ENCODE measurements at places on chromosomes 3 and 15.

DNA sequence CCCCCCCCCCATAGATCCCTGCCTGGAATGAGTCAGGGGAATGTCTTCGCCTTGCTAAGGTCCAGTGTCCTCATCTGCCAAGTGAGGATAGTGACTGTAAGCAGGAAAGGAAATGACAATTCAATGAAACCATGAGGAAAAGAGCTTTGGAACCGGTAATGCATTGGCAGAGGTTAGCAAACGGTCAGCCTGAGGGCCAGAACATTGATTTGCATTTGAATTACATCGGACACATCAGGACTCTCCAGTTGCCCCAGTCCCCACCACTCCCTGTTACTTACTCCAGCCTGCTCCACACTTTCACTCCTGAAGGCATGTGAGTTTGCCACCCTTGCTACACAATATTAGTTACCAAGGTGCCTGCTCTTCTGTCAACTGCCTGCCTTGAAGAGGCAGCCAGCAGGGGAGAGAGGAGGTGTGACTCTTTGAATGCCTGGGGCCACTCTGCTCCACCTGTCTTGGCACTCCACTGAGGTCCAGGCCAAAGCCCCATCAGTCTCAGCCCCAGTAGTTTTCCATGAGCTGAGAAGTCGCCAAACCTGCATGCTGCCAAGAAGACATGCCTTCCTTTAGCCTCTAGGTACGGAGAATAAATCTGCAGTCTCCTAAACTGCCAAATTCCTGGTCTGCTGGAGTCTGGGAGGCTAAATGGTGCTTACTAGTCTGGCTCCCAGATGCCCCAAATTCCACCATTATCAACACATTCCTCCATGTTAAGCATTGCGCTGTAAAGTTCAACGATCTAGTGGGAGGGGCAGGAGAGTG, 191.7 kb upstream of the TLE3 start:
- DNase-seq = no peak

DNA sequence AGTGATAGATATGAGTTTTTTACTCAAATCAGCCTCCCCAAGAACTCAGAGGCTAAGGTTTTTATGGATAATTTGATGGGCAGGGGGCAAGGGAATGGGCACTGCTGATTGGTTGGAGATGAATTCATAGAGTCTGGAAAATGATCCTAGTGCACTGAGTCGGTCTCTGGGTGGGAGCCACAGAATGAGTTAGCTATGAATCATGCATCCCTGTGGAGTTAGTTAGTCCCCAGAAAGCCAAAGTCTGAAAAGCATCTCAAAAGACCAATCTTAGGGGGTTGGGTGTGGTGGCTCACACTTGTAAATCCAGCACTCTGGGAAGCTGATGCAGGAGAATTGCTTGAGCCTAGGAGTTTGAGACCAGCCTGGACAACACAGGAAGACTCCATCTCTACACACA, 516.1 kb downstream of the AGBL1 start:
- no peak for DNase-seq

GRCh38 chr3:125552401-125552800, 32.4 kb upstream of the SNX4 start:
- DNase-seq = no peak

- DNase-seq = peak; percentile 14
These were observed 401 bp downstream of the SEC11A start for GRCh38 chr15:84715441-84716035.

DNA sequence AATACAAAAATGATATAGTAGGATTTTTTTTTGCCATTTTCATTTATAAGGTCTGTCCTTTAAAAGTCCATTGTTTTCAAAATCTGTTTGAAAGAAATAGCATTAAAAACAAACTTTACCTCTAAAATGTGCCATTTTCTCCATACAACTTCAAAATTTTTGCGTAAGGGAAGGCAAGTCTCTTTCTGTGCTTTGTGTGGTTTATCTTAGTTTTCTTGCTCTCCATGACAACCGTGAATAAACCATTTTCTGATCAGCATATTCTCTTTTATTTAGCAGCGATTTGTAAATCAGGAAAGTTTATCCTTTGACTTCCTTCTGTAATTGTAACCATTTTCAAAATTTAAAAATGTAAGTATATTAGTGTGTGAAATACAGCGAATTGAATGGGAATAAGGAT, 147.9 kb upstream of the CGNL1 start:
- DNase-seq = no peak

DNA sequence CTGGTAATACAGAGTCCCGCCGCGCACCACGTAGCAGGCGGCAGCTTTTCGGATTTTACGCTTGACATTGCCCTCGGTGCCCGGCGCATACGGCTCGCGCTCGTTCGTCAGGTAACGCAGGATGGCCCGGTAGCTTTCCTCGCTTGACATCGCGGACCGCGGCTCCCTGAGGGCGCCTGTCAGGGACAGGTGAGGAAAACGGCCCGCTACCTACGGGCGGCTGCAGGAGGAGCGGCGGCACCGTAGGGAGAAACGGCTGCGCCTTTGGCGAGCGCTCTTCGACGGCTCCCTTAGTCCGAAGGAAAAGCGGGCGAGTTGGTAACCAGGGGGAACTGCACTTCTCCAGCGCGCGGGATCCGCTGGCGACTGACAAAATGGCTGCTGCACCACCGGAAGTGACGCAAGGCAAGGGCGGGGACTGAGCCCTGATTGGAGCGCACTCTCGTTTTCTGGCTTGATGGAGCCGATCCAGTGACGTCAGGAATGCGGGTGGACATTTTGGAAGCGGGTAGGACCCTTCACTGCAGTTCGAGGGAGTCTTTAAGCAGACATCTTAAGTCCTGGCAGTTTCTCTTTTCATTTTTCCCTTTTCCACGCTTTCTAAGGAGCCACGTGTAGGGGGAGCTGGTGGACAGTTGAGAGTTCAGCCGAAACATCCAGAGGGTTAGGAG, at the start of gene ZBTB11:
Gene ZBTB11 (minus strand): TSS at position 368 of the 671 bp plus-strand sequence. CDS start 218 bp downstream, at position 150.
- peak; percentile 95 for DNase-seq

DNA sequence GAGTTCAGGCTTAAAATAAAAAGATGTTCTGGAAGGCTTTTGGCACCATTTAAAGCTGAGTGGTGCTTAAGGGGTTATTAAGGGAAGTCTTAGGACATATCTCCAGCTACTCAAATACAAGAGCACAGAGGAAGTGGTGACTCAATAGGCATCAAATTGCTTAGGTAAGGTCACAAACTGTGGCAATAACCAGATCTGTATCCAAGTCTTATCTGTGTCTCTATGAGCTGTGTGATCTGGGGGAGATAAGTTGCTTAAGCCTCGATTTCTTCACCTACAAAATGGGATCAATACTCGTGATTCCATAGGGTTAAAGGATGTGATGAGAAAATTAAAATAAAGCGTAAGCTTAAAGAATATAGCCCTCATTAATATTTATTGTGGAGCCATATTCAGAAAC, 7.6 kb downstream of the HDC start:
- no peak for DNase-seq

GRCh38 chr3:189630767-189631372, 319 bp upstream of the TP63 start:
- DNase-seq = peak; percentile 28

GRCh38 chr3:113912552-113913236, 35.1 kb upstream of the ZDHHC23 start:
- DNase-seq = peak; percentile 58

- no peak for DNase-seq
These were observed 45.6 kb upstream of the STRIT1 start for GRCh38 chr3:155339052-155339451.

GRCh38 chr15:36757189-36757814, 177.9 kb downstream of the CDIN1 start:
- no peak for DNase-seq

GRCh38 chr3:153829606-153830170, 291.5 kb upstream of the ARHGEF26 start:
- no peak for DNase-seq

GRCh38 chr15:28096670-28097431, 2.3 kb downstream of the OCA2 start:
- no peak for DNase-seq

DNA sequence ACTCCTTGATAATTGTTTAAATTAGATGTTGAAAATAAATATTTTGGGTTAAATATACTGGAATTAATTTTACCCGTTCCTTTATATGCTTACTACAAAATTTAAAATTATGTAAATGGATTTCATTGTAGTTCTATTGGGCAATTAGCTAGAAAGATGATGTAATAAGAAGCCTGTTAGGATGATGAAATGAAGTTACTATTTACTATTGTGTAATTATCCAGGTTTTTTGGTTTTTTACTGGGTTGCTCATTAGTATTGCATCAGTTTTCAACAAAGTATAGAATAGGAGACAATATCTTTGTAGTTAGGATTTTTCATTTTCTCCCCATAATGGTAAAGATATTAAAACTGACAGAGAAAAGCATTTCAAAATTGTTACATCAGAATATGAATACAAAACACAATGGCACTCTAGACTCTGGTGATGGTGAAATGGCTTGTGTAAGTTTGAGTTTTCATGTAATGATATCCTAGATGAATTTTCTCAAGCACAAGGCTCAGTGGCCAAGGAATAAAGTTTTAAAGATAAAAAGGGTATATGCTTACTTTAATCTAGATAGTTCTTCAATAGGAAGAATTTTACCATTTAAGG, 222.0 kb downstream of the P3H2 start:
- no peak for DNase-seq

DNA sequence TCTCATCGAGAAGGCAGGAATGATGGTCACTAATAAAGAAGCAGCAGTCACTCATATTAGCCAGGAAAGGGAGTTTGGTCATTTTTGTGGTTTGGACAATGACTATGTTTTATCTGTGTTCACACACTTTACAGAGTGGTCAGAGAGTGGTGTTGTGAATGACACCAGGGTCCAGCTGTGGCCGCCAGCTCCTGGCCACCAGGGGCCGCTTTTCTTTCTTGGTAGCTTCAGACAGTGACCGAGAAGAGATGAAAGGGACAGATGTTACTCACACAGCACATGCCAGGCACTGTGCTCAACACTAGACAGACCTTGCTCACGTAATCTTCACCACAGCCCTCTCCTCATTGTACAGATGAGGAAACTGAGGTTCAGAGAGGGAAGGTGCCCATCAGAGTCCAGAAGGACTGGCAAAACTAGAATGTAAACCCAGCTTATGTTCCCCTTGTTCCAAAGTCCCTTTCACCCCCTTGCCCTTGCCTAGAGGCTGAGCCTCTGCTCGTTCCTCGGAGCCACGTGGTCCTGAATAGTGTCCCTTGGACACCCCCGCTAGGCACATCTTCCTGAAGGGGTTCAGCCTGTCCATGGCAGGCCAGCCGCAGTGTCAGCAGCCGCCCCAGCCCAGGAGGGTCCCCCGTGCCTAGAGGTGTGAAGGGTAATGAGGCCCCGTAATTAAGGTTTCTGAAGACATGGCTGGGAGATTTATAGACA, 55.6 kb downstream of the CYP11A1 start:
- DNase-seq = peak; percentile 52

DNA sequence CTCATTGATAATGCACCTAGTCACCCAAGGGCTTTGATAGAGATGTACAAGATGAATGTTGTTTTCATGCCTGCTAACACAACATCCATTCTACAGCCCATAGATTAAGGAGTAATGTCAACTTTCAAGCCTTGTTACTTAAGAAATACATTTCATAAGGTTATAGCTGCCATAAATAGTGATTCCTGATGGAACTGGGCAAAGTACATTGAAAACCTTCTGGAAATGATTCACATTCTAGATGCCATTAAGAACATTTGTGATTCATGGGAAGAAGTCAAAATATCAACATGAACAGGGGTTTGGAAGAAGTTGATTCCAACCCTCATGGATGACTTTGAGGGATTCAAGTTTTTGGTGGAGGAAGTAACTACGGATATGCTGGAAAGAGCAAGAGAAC, 135.2 kb downstream of the TLE3 start:
- DNase-seq = no peak

DNA sequence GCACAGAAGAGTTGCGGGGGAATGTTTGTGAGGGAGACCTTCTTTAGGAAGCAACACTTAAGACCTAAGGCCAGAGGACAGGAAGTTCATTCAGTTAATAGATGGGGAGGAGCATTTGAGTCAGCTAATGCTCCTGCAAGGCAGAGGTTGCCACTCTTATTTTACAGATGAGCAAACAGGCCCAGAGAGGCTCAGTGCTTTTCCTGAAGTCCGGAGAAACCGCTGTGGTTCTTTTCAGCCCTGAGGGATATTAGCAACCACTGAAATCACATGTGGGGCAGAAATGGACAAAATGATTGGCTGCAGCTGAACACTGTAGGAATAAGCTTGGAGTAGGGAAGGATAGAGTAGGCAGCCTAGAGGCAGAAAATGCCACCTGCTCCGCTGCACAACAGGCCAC, 33.3 kb upstream of the RTP4 start:
- no peak for DNase-seq

DNA sequence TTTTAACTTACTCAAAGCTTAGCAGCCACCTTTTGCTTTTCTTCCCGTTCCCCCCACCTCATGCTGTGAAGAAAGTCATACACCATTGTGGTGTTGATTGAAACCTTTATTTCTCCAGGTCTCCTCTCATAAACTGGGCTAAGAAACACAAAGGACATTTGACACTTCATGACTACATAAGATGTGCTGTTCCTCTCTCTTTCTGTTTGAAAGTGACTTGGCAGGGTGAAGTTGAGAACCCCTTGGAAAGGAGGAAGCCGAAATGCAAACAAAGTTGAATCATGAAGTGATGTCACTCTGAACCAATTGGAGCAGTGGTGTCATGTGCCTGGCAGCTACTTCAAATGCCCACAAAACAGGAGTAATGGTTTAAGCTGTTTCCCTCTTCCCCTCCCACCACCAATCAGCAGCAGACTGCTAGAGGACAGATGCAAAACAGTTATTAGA, 174.7 kb downstream of the IGF1R start:
- no peak for DNase-seq

DNA sequence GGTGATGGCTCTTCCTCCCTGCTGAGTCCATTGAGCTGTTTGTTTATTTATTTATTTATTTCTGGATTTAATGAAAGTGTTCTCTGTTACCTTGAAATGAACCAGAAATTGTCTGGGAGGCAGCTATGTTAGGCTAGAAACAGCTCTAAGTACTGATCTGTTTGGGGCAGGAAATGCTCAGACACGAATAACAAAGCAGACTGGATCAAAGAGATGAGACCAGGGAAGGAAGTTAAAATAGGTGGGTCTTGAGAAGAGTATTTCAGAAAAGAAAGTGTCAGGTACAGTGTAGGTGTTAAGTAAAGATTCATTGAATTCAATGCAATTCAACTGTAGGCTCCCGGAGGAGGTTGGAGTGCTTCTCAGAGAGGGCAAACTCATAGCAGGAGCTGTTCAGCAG, 173.3 kb downstream of the IL20RB start:
- no peak for DNase-seq

- no peak for DNase-seq
These were observed 773.1 kb downstream of the AGBL1 start for GRCh38 chr15:86852741-86853140.

GRCh38 chr15:84914909-84915605, 30.6 kb downstream of the SLC28A1 start:
- DNase-seq = peak; percentile 91

DNA sequence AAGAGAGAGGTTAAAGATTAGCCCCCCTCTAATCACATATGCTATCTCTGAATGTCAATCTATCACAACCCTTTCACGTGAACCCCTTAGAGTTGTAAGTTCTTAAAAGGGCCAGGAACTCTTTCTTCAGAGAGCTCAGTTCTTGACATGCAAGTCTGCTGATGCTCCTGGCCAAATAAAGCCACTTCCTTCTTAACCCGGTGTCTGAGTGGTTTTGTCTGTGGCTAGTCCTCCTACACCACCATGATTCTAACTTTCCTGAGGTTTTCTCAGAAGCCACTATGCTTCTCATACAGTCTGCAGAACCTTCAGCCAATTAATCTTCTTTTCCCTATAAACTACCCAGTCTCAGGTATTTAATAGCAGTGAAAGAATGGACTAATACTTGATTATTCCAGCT, 231.1 kb upstream of the CNTN6 start:
- no peak for DNase-seq

All from GM20000 (cell line).